Stimulated activated CD8-positive, alpha-beta memory T cell treated with anti-CD3 and anti-CD28 coated beads, Interleukin-7, amount 100 ng/mL, for 1 hour (primary cell): ENCODE measurements at places on chromosomes 2 and 18.

- DNase-seq, result no peak
Measured at GRCh38 chr2:126889071-126889470, 9.6 kb upstream of the TEX51 start.

GRCh38 chr2:205401511-205401910 is 280.8 kb upstream of the NRP2 start:
- DNase-seq, result no peak

DNA sequence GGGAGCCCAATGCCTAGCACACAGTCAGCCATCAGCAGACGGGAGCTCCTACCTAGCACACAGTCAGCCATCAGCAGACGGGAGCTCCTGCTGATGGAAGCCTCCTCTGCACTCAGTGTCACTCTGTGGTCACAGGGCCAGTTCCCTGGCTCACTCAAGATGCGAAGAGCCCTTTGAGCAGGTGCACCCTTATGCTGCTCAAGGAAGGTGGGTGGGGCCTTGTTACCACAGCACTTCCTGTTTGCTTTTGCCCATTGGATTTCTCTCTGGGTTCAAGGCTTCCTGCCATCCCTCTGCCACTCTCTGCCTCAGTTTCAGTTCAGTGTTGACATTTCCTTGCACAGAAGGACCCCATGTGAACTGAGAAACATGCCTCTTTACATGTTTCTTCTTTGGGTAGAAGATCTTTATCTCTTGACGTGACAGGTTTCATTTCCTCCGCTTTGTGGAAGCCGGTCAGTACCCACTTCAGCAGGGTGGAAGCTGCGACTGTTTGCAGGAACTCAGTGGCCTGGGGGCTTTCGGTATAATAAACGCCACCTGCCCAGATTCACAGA is 11.6 kb downstream of the TRIB2 start:
- no peak for DNase-seq

GRCh38 chr2:11480406-11480805 is 14.4 kb upstream of the E2F6 start:
- no peak for DNase-seq

- no peak for DNase-seq
Measured at GRCh38 chr18:34787931-34788532, 77.9 kb downstream of the DTNA start.

DNA sequence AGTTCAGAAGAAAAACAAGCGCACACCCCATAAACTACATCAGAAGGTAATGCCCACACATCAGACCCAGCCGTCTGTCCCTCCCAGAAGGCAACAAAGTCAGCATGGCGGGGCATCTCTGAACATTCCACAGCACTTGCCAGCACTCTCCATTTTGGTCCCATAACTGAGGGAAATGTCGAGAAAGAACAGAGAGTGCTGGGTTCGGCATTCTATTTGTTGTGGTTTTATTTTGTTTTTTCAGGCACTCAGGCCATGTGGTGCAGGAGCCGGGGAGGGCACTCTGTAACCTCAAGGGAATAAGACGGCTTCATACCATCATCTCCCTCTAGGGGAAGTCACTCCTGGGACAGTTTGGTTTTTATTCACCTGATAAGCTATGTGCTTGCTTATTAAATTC is 156.0 kb downstream of the SEPTIN10 start:
- no peak for DNase-seq

DNA sequence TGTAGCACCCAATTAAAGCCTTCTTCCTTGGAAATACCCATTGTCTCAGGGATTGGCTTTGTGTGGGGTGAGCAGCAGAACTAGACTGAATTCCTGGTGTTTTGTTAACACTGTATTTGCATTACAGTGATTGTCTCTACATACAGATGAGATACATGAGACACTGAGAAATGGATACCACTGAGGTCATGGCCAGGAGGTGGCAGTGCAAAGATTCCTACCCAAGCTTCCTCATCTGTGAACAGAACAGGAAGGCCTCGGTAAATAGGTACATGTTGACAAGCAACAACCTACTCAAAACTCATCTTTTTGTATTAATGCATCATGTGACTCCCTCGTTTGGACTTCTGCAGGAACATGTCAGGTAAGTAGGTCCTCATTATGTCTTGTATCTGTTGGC is 445.8 kb upstream of the RGPD4 start:
- DNase-seq, result no peak
